ENCODE measurements at places on chromosomes 11 and 22. TPM values are rescaled to one million over a fixed set of nuclear protein-coding genes. Genes with fewer than 3 reads are reported as not detected.

DNA sequence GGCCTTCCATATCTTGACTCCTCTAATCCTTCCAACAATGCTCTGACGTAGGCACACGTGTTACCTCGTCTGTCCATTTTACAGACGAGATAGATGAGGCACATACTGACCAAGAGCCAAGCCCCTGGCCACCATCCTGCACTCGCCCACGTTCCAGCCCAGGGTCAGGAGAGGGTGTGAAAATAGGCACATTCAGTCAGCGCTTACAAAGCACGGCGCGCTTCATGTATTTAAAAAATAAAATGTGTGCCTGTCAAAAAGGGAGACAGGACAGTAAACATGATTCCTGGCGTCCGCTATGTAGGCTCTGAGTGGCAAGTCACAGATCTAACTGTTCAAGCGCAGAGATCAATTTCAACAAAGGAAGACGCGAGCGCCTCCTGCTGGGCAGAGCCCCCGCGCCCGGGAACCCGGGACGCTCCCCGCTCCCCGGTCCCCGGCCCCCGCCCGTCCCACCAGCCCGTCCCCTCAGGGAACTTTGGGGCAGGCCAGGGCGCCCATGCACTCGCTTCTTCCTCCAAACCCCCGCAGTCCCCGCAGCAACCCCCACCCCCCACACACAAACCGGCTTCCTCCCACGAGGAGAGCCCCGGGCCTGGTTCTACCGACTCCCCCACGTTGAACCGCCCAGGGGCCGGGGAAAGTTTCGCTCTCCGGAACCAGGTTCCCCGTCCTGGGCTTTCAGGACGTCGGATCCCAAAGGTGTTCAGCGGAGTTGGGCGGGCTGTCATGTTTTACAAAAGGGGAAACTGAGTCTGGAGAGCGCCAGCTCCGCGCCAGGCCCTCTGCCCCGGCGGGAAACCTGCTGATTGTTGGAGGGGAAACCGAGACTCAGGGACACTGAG, 10.4 kb upstream of the C1QTNF6 start:
- no peaks in the 10 kb centered on the region for H3K27me3 ChIP-seq
- peaks cover 24% of the 10 kb centered on the region for H3K4me1 ChIP-seq
- peak overlapping the region; percentile 74 for H3K27ac ChIP-seq
- no peaks in the 10 kb centered on the region for H3K36me3 ChIP-seq
- peak; percentile 83 for DNase-seq
- peak overlapping the region; percentile 80 for H3K4me3 ChIP-seq

DNA sequence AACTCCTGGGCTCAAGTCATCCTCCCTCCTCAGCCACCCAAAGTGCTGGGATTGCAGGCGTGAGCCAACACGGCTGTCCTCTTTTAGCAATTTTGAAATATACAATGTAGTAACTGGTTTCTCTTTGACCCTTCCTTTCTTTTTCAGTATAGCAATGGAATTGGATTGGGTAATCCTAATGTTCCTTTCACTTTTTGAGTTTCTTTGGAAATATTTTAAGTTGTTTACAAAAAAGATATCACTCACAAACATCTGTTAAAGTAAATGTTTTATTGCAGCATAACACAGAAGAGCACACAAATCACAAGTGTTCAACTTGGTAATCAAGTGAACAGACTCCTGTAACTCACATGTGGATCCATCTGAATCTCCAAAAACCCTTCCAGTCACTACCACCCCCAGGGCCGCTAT, 44.6 kb upstream of the EP300 start:
- no peak for DNase-seq
- H3K4me3 ChIP-seq, result no peak overlapping the region
- no peaks in the 10 kb centered on the region for H3K4me1 ChIP-seq
- H3K27ac ChIP-seq, result no peak overlapping the region
- H3K36me3 ChIP-seq, result no peaks in the 10 kb centered on the region

ANO5 gene
- total RNA-seq, result 4.3 TPM

PIWIL4 gene
- 4.6 TPM for total RNA-seq

DNA sequence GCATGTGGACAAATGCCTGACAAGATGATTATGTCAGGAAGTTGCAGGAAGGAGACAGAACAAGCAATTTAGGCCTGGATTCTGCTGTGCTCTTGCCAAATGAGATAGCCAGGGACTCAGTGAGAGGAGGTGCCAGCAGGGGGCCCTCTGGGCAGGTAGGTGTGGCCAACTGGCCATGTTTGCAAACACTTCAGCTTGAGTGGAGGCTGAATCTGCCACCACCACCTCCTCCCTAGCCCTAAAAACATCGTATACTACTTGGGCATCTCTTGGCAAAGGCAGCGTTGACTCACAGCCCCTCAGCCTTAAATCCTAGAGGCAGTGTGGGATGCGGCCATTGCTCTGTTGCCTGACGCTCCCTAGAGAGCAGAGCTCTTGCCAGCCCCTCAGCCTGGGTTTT, 95.1 kb upstream of the PLET1 start:
- no peaks in the 10 kb centered on the region for H3K4me1 ChIP-seq
- H3K4me3 ChIP-seq, result no peak overlapping the region
- H3K27ac ChIP-seq, result no peak overlapping the region

- no peak overlapping the region for H3K27ac ChIP-seq
- DNase-seq, result no peak
- no peaks in the 10 kb centered on the region for H3K4me1 ChIP-seq
- H3K4me3 ChIP-seq, result no peak overlapping the region
- no peaks in the 10 kb centered on the region for H3K36me3 ChIP-seq
- no peaks in the 10 kb centered on the region for H3K27me3 ChIP-seq
These were observed 21.6 kb upstream of the GDPD4 start for GRCh38 chr11:77322926-77323590.

- H3K36me3 ChIP-seq, result no peaks in the 10 kb centered on the region
- no peaks in the 10 kb centered on the region for H3K27me3 ChIP-seq
- peak; percentile 74 for DNase-seq
- no peak overlapping the region for H3K4me3 ChIP-seq
- peaks cover 5% of the 10 kb centered on the region for H3K4me1 ChIP-seq
These were observed 12.0 kb downstream of the BRSK2 start for GRCh38 chr11:1401656-1402221.

TCN1 gene
- 14.2 TPM for total RNA-seq

DNA sequence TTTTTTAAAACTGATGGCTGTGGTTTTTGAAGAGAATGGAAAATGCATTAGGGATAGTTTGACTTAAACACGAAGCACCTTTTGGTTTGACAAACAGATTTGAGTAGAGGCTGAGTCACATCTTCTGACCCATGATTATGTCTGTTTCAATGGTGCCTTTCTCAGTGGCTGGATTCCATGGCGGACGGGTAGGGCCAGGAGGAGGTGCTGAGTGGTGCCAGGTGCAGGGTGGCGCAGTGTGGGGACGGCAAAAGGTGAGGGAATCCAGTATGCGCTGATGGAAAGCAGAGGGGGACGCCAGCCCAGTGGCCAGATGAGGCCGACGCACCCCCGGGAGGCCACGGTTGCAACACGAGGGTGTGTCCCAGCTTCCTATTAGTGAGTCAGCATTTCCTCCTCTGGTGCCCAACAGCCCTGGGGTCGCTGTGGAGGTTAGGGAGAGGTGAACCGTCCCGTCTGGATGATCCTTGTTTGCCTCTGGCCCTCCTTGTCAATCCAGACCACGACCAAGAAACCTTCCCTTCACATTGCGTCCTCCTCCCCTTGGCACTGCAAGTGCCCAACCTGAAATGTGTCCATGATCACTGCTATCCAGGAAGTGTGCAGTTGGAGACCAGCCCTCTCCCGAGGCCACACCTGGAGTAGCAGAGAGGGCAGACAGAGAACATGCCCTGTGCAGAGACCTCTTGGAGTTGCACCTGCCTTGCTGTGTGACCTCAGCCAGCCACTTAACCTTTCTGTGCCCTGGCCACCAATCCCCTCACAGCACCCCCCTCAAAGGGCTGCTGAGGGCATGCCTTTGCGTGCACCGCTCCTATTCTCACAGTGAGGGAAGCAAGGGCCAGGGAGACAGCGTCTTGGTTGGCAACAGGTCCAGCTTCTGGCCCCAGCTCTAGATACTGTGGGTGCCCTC, 32.5 kb upstream of the ATXN10 start:
- no peaks in the 10 kb centered on the region for H3K36me3 ChIP-seq
- no peaks in the 10 kb centered on the region for H3K4me1 ChIP-seq
- H3K27me3 ChIP-seq, result no peaks in the 10 kb centered on the region
- H3K27ac ChIP-seq, result no peak overlapping the region
- DNase-seq, result no peak

MMP13 gene
- not detected for total RNA-seq
